ENCODE measurements at places on chromosomes 3 and 15. TPM values are rescaled to one million over a fixed set of nuclear protein-coding genes. Genes with fewer than 3 reads are reported as not detected.

The SNURF gene
- 10.5 TPM for total RNA-seq

The TRH gene
- total RNA-seq: not detected

The TOMM70 gene
- 50.7 TPM for total RNA-seq

The PIGBOS1 gene
- 9.2 TPM for total RNA-seq

The COL6A5 gene
- not detected for total RNA-seq

DNA sequence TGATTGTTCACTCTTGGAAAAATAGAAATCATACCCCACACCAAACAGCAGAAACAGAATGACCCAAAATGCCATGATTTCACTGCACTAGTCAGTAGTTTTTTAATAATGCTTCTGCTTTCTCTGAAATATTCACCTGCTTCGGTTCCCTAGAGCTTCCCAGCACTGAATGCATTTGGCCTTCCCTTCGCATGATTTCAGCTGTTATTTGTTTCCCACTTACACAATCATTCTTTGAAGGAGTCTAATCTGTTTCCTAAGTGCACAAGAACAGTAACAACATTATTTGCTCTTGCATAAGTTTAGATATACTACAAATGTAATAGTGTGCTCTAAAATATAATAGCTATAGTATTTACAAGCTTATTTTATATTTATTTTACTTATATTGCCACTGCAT is 178.7 kb downstream of the STAC start:
- no peak for DNase-seq
- no peaks in the 10 kb centered on the region for H3K36me3 ChIP-seq
- H3K27me3 ChIP-seq: no peaks in the 10 kb centered on the region
- no peak overlapping the region for H3K27ac ChIP-seq
- H3K4me3 ChIP-seq: no peak overlapping the region
- H3K4me1 ChIP-seq: peaks cover 36% of the 10 kb centered on the region

DNA sequence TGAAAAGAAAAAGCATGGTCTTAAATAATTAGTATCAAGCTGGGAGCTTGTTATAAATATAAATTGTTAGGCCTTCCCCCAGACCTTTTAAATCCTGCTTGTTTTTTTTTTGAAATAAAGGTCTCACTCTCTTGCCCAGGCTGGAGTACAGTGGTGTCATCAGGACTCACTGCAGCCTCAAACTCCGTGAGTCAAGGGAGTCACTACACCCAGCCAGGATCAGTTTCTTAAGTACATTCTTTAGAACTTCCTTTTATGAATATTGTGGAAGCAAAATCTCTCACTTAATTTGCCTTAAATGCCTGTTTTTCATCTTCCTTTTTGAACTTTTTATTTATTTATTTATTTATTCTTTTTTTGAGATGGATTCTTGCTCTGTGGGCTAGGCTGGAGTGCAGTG is 20.8 kb upstream of the DENND4A start:
- no peak overlapping the region for H3K27ac ChIP-seq
- no peaks in the 10 kb centered on the region for H3K4me1 ChIP-seq
- no peaks in the 10 kb centered on the region for H3K36me3 ChIP-seq
- H3K4me3 ChIP-seq: no peak overlapping the region

GRCh38 chr15:74209560-74209958 is 7.0 kb upstream of the STRA6 start:
- no peaks in the 10 kb centered on the region for H3K27me3 ChIP-seq
- no peaks in the 10 kb centered on the region for H3K4me1 ChIP-seq
- H3K27ac ChIP-seq: no peak overlapping the region
- DNase-seq: no peak

DNA sequence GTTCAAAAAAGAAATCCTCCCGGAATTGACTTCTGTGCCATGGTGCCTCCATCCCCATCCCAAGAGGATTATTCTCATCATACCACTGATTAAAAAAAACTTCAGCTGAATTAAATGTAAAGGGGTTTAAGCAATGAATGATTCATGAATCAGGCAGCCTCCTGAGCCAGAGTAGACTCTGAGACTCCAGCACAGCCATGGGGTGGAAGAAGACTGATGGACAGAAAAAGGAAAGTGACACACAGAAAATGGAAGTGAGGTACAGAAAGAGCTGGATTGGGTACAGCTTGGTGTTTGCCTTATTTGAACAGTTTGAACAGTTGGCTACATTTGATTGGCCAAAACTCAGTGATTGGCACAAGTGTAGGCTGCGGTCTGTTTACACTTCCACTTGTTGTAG is 224.8 kb upstream of the ATP10A start:
- no peak overlapping the region for H3K27ac ChIP-seq
- H3K4me1 ChIP-seq: no peaks in the 10 kb centered on the region
- H3K36me3 ChIP-seq: no peaks in the 10 kb centered on the region

- no peaks in the 10 kb centered on the region for H3K4me1 ChIP-seq
- H3K27me3 ChIP-seq: no peaks in the 10 kb centered on the region
- peak overlapping the region; percentile 78 for H3K27ac ChIP-seq
- no peak overlapping the region for H3K4me3 ChIP-seq
- no peaks in the 10 kb centered on the region for H3K36me3 ChIP-seq
- peak; percentile 95 for DNase-seq
Observed at GRCh38 chr3:46935168-46935858, 41.2 kb downstream of the CCDC12 start.

DNA sequence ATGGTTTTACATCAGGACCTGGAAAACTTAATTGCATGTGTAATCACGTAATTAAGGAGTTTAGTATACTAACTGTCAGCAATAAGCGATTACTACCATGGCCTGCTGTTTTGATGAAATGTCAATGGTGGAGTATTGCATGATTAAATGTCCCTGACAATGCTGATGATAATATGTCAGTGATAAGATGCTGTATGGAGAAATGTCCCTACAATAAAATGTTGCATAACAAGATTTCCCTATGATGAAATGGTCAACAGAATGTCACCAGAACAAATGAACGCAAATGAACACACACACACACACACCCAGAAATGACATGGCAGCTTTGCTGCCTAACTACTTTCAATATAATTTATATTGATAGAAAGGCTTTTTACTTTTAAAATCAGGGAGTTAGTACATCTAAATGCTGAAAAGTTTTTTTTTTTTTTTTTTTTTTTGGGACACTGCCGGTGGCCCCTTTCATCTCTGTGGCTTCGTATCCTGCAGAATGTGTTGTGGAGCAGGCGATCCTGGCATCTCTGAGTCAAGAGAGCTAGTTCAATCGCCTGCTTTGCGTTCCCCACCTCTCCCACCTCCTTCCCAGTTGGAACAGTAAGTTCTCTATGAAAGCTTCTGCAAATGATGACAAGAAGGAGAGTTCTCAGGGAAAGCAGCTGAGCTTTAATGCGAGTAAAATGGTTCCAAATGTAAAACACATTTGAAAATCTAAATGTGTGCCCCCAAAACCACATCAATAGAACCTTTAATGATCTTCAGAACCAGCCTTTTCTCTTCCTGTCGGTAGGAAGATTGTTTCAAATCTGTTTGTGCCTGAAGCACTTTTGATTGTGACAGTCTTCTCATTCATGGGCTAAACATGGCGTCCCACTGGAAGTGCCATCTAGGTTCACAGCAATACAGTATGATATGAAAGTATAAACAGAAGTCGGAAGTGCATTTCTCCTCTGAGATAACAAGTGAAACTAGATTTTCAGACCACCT is 170.1 kb upstream of the GBE1 start:
- no peaks in the 10 kb centered on the region for H3K36me3 ChIP-seq
- no peak for DNase-seq
- H3K4me3 ChIP-seq: no peak overlapping the region
- H3K4me1 ChIP-seq: no peaks in the 10 kb centered on the region

- H3K4me1 ChIP-seq: peaks cover 5% of the 10 kb centered on the region
- no peak overlapping the region for H3K4me3 ChIP-seq
- no peak overlapping the region for H3K27ac ChIP-seq
- H3K36me3 ChIP-seq: peaks cover 14% of the 10 kb centered on the region
Observed at GRCh38 chr15:40782609-40783227, 12.9 kb downstream of the C15orf62 start.

DNA sequence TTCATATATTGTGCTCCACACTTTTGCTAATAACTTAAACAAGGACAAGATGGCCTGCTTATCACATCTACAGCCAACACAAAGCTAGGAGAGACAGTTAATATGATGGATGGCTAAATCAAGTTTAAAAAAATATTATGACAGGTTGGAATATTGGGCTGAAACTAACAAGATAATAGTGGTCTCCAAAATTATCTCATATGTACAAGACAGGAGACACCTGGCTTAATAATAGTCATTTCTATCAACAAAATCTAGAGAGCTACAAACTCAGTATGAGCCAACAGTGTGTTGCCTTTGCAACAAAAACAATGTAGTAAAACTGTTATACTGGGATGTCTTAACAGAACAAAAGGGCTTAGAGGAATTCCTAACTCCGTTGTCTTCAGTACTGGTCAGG is 317.1 kb upstream of the COL8A1 start:
- no peaks in the 10 kb centered on the region for H3K4me1 ChIP-seq
- H3K27me3 ChIP-seq: no peaks in the 10 kb centered on the region
- H3K36me3 ChIP-seq: no peaks in the 10 kb centered on the region
